Activated CD4-positive, alpha-beta memory T cell treated with anti-CD3 and anti-CD28 coated beads, Interleukin-2, amount 10 ng/mL, durations not matched to agents 7 days and 5 days (primary cell): ENCODE measurements at places on chromosomes 11 and 22.

DNA sequence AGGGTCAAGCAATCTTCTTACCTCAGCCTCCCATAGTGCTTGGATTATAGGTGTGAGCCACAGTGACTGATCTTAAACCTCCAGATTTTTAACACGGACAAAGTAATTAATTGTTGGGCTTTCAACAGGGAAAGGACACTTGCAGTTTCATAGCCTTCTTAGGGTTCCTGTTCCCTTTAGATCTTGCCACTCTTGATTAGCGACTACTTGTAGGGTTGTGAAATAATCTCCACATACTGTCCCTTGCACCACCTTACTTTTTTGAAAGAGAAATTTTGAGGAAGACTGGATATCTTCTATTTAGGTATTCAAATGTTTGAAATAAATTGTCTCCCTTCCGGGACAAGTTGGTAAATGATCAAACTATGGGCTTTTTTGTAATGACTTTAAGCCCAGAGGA lies 7.6 kb downstream of the MS4A4E start:
- no peak for DNase-seq

DNA sequence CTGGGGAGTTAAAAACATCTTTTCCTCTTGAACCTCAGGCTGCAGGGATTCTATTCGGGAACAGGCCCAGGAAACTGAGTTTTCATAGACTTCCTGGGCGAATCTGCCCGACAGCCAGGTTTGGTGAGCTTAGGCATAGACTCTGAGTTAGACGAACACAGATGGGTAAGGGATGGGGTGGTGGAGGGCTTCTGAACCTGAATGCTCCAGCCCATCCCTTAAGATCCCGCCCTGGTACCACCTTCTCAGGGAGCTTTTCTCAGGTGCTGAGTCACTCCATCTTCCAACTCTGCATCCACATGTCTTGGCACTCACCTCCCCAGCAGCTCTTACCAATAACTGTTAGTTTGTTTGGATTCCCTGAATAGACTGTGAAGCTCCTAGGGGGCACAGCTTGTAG lies 37.4 kb downstream of the MICAL2 start:
- no peak for DNase-seq

DNA sequence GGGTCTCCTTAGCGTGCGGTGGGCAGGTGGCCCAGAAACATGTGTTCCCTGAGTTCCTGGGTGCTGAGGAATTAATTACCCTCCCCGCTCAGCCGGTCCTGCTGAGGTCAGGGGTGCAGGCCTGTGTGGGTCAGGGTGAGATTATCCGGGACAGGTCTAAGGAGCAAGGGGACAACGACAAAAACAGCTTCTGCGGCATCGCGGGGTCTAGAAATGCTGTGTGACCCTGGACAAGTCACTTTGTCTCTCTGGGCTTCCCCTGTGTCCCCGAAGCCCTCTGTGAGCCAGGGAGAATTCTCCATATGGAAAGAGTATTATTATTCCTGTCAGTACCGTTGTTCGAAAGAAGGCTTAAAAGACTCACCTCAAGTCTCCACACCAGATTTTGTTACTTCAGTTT lies 186.1 kb downstream of the MN1 start:
- DNase-seq: no peak

DNA sequence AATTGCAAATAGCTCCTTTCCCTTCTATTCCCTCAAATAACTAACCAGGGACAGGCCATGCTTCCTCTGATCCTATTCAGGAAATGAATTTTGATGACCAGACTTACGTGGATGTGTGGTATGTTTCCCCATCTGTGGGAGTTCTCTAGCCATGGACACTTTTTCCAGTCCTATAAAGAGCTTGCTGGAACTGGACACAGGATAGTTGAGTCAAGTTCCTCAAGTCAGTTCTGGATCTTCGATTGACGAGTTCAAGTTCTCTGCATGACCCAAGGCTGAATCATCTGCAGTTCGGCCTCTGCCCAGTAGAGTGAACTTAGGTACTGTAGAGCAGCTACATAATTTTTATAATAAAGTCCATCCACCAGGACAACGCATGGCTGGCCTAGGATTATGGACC lies 52.7 kb upstream of the CCND1 start:
- DNase-seq: no peak

- DNase-seq: no peak
These were observed 101.1 kb downstream of the GRIK4 start for GRCh38 chr11:120612513-120613263.
